Suprapubic skin (tissue), 4 donors: ENCODE measurements at places on chromosomes 4 and X.

DNA sequence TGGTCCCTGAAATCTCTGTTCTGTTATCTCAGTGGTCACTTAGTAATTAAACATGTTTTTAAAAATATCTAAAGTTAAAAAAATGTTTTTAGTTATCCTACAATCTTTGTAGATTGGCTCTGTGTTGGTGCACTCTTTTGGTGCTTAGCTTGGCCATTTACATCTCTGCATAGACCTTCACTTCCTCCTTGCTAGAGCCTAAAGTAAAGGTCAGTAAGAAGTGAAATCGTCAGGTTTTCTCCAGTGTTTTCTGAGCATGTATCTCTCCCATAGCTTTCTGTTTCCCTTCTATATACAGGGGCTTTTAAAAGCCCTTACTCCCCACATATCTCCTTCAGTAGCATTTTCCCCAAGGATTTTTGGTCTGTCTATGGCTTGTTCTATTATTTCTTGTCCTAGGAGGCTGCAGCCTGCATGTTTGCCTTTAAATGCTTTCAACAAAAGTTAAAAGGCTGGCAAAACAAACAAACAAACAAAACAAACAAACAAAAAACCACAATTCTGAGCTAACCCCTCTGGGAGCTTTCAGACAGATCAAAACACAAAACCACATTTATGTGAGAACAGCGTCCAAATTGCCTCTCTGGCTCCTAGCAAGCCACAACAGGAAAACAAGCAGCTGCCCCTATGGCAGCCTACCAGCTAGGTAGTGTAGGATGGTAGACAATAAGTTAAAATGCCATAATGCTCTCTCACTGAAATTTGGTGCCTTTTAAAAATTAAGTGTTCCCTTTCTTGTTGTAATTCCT is 27.3 kb upstream of the GPRASP2 start:
- no peak overlapping the region for H3K27ac ChIP-seq
- H3K27me3 ChIP-seq: no peaks in the 10 kb centered on the region
- H3K36me3 ChIP-seq: no peaks in the 10 kb centered on the region
- no peaks in the 10 kb centered on the region for H3K4me1 ChIP-seq
- no peak for DNase-seq

- peaks cover 87% of the 10 kb centered on the region for H3K36me3 ChIP-seq
- no peak for DNase-seq
Measured at GRCh38 chr4:13597604-13598003, 29.9 kb downstream of the BOD1L1 start.

- DNase-seq: no peak
- no peak overlapping the region for H3K27ac ChIP-seq
- H3K4me1 ChIP-seq: no peaks in the 10 kb centered on the region
- H3K36me3 ChIP-seq: no peaks in the 10 kb centered on the region
- no peak overlapping the region for H3K4me3 ChIP-seq
Measured at GRCh38 chrX:14729058-14729457, 143.8 kb downstream of the FANCB start.

- no peak overlapping the region for H3K4me3 ChIP-seq
- no peaks in the 10 kb centered on the region for H3K4me1 ChIP-seq
- H3K36me3 ChIP-seq: no peaks in the 10 kb centered on the region
- no peak overlapping the region for H3K27ac ChIP-seq
- no peak for DNase-seq
Measured at GRCh38 chrX:101986586-101986985, 54.8 kb upstream of the ZMAT1 start.

GRCh38 chr4:186714006-186714675 is 9.5 kb downstream of the FAT1 start:
- no peak for DNase-seq
- peaks cover under 1% of the 10 kb centered on the region for H3K36me3 ChIP-seq
- H3K27me3 ChIP-seq: no peaks in the 10 kb centered on the region
- peaks cover 18% of the 10 kb centered on the region for H3K4me1 ChIP-seq

GRCh38 chrX:150365051-150365989 is 2.2 kb downstream of the MAMLD1 start:
- peak overlapping the region; percentile 64 for H3K4me3 ChIP-seq
- H3K27ac ChIP-seq: peak overlapping the region; percentile 84
- H3K4me1 ChIP-seq: peaks cover 16% of the 10 kb centered on the region
- no peak for DNase-seq
- no peaks in the 10 kb centered on the region for H3K27me3 ChIP-seq

- no peaks in the 10 kb centered on the region for H3K36me3 ChIP-seq
- H3K4me3 ChIP-seq: no peak overlapping the region
- DNase-seq: no peak
- no peak overlapping the region for H3K27ac ChIP-seq
Measured at GRCh38 chrX:133654811-133655210, 239.5 kb upstream of the GPC4 start.

GRCh38 chrX:118254611-118255010 is 91.3 kb upstream of the WDR44 start:
- no peak overlapping the region for H3K27ac ChIP-seq
- no peaks in the 10 kb centered on the region for H3K4me1 ChIP-seq
